ENCODE measurements at places on chromosomes 5 and 9. TPM values are rescaled to one million over a fixed set of nuclear protein-coding genes. Genes with fewer than 3 reads are reported as not detected.

The DMRT3 gene
- not detected for total RNA-seq

The RASEF gene
- 0.39 TPM for total RNA-seq

The AGXT2 gene
- total RNA-seq, result not detected

GRCh38 chr5:109877670-109878045, 187.9 kb downstream of the MAN2A1 start:
- H3K27me3 ChIP-seq, result no peaks in the 10 kb centered on the region
- H3K4me3 ChIP-seq, result no peak overlapping the region
- H3K4me1 ChIP-seq, result no peaks in the 10 kb centered on the region
- no peak overlapping the region for H3K27ac ChIP-seq
- no peaks in the 10 kb centered on the region for H3K36me3 ChIP-seq
- no peak for DNase-seq

DNA sequence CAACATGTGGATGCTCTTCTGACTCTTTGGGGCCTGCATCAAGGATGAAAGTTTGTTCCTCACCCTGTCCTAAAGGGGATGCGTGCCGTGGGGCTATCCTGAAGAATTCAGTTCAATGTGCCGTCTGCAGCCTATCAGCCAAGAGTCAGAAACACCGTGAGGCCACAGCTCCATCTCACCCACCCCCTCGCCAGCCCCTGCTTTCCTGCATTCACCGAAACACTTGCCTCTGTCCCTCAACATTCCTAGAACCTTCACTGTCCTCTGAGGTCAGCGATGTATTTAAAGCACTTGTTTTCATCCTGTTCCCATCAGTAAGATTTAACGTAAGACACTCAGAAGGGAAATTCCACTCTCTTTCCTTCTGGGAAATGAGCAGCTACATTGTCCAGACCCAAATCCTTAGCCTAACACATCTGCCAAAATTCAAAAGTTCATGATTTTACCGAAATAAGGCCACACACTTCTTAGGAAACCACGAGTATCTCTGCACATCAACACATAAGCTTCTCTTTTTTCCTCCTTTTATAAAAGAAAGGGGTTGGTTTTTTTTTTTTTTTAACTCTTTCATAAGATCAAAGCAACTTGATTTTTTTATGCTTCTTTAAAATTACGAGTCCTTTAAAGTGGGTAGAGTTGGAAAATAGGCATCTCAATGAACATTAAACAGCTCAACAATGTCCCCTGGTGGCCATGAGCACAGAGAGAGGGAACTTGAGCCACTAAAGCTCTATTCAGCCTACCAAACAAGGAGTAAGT, 100.7 kb downstream of the SUSD1 start:
- H3K4me3 ChIP-seq, result no peak overlapping the region
- H3K4me1 ChIP-seq, result peaks cover 41% of the 10 kb centered on the region
- H3K27ac ChIP-seq, result peak overlapping the region; percentile 61
- no peaks in the 10 kb centered on the region for H3K36me3 ChIP-seq
- H3K27me3 ChIP-seq, result no peaks in the 10 kb centered on the region

GRCh38 chr9:106110483-106110882, 416.1 kb downstream of the TMEM38B start:
- no peaks in the 10 kb centered on the region for H3K4me1 ChIP-seq
- no peak overlapping the region for H3K4me3 ChIP-seq
- no peak for DNase-seq
- no peak overlapping the region for H3K27ac ChIP-seq

DNA sequence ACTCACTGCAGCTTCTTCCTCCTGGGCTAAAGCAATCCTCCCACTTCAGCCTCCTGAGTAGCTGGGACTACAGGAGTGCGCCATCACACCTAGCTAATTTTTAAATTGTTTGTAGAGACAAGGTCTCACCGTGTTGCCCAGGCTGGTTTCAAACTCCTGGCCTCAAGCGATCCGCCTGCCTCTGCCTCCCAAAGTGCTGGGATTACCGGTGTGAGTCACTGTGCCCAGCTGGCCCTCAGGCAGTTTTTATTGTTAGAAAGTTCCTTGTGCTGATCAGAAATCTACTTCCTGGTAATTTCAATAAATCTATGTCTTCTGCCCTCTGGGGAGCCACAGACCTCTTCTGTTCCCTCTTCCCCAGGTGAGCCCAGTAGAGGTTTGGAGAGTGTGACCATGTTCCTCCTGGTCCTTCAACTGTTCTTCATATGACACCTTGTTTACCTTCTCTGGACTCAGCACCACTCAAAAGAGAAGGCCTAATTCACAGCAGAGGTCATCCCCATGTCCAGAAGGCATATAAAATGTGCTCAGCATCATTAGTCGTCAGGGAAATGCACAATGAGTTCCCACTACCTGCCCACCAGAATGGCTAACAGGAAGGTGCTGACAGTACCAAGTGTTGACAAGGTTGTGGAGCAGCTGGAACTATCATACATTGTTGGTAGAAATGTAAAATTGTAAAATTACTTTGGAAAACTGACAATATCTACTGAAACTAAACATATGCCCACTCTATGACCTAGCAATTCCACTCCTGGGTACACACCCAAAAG, 10.4 kb downstream of the TMOD1 start:
- no peak overlapping the region for H3K4me3 ChIP-seq
- no peak for DNase-seq
- H3K36me3 ChIP-seq, result no peaks in the 10 kb centered on the region
- H3K27ac ChIP-seq, result no peak overlapping the region
- H3K27me3 ChIP-seq, result no peaks in the 10 kb centered on the region

GRCh38 chr5:39202597-39203274, 16.6 kb downstream of the FYB1 start:
- peak overlapping the region; percentile 79 for H3K27ac ChIP-seq
- DNase-seq, result no peak
- peak overlapping the region; percentile 59 for H3K4me3 ChIP-seq
- peaks cover 99% of the 10 kb centered on the region for H3K4me1 ChIP-seq

DNA sequence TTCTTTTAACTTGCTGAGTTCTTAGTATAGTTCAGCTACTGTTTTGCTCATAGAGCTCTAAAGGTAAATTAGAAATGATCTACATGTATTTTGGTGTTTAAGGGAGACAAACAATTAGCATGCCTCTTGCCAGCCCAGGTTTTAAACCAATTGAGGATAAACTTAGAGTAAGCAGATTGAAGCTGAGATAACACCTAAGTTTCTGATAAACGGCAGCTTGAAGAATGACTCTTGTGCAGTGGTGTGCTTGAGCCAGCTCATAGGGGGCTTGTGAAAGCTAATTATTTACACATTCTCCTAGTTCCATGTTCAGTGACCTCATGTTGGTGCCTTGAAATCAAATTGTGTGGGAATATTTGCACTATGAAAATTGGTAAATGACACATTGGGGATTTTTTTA, 193.0 kb downstream of the PRR16 start:
- H3K36me3 ChIP-seq, result no peaks in the 10 kb centered on the region
- no peak overlapping the region for H3K27ac ChIP-seq
- H3K27me3 ChIP-seq, result no peaks in the 10 kb centered on the region

GRCh38 chr9:131727795-131728545, 11.9 kb downstream of the RAPGEF1 start:
- H3K4me1 ChIP-seq, result peaks cover 98% of the 10 kb centered on the region
- no peaks in the 10 kb centered on the region for H3K36me3 ChIP-seq
- H3K27me3 ChIP-seq, result no peaks in the 10 kb centered on the region
- DNase-seq, result no peak
- H3K27ac ChIP-seq, result peak overlapping the region; percentile 91
